H7 (cell line): ENCODE measurements at places on chromosomes 12 and 14.

- no peak for DNase-seq
These were observed 64.5 kb upstream of the VASH1 start for GRCh38 chr14:76696791-76697190.

DNA sequence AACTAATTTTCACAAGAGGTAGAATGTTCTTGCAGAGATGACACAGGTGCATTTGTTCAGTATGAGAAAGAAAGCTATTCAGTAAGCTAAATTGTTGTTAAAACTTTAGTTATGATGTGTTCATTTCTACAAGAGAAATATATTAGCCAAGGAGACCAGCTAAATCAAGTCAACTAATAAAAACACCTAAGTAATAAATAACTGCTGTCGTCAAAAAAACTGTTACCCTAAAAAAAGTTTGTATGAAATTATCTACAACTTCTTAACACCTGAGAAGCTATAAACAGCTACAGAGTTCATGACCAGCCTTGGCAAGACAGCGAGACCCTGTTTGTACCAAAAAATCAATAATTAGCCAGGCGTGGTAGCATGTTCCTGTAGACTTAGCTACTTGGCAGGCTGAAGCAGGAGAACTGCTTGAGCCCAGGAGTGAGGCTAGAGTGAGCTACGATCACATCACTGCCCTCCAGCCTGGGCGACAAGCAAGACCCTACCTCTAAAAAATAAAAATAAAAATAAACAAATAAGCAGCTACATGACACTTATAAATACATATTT, 67.6 kb upstream of the AP4S1 start:
- DNase-seq: no peak

DNA sequence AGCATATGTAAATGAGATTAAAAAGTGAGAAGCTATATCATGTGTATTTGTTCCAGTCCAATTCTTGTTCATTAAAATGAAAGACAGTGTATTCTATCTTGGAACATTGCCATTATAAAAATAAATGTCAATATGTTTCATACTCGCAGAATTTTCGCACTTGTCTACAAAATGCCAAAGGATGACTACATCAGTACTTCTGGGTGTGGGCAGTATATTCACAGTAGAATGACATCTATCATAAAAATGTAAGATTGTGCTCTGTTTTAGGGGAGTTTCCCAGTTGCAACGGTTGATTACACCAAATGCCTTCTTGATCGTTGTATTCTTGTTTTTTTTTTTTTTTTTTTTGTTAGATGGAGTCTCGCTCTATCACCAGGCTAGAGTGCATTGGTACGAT, 292.3 kb upstream of the E2F7 start:
- no peak for DNase-seq

DNA sequence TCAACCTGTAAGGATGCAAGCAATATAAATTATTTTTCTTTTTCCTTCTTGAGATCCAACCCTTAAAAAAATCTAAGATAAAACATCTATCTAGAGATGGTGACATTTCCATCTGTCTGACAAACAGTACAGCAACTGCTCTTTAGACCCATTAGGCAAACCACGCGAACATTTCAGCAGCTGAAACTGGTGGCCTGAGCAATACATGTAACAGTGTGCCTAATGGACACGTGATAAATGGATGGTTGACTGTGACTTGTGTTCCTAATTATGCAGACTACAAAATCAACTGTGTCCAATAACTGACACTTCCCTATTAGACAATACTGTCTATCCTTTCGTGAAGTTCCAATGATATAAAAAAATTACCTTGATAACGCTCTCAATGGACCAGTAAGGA, 18.9 kb downstream of the E2F7 start:
- DNase-seq: no peak

- DNase-seq: no peak
These were observed 127.6 kb downstream of the WIF1 start for GRCh38 chr12:64993461-64993860.
